AML-193 (cell line): ENCODE measurements at places on chromosomes 1 and 21.

DNA sequence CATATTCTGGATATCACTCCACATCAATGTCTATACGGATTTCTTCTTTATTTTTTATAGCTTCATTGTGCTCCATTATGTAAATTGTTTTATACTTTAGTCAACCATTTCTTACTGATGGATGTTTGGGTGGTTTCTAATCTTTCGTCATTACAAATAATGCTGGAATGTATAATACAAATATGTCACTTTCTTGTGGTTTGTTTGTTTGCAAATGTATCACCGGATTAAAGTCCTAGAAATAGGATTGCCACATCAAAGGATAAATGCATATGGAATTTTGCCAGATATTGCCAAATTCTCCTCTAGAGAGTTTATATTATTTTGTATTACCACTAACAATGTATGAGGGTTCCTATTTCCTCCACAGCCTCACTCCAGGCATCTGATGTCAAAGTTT is 48.7 kb upstream of the PRDM2 start:
- no peak for DNase-seq

DNA sequence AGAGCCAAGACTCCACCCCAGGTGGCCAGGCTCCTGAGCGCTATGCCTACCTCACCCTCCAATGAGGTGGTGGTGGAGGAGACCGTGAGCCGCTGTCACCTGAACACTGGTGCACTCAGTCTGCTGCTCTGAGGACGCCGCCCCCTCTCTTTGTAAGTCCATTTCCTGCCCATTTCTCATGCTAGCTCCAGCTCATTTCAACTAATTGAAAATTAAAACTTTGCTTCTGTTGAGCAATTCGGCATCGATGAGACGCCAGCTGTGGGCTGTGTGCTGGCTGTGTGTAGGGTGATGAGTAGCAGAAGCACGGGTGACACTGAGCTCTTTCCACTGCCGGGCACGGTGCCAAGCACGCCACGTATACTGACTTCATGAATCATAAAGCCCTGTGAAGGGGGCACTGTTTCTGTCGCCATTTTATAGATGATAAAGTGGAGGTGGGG is 11.2 kb downstream of the TNFRSF1B start:
- DNase-seq = no peak

GRCh38 chr1:182338806-182339370 is 52.7 kb downstream of the GLUL start:
- no peak for DNase-seq

DNA sequence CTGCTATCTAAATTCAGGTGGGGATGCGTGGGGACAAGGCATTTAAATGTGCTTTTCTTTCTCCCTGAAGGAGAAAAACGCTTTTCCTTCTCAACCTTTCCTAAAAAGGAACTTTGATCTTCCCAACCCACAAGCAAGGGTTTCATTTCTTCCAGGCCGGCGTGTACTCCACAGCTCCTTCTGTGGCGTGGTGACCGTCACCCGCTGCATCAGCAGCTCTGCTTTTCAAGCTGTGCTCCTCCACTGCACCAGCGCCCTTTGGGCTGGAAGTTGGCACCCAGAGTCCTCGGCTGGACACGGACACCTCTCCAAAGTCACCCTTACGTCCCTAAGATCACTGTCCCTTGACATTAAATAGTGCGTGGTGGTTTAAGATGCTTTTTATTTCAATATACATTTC is 54.3 kb downstream of the PEX14 start:
- DNase-seq = no peak

DNA sequence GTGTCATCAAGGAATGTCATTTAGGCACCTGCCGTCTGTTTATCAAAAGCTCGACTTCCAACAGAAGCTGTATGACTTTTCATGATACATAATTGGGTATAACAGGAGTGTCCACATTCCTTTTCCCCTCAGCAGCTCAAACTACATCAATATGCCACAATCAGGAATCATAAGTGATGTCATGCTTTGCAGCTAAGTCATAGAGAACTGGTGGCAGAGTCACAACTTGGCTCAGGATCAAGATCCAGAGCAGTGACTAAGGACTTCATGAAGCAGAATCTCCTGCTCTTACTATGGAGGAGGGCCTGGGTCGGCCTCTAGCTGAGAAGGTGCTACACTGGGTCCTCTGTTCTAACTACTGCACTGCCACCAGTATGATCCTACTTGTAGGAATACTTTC is 36.5 kb upstream of the AGBL4 start:
- no peak for DNase-seq

DNA sequence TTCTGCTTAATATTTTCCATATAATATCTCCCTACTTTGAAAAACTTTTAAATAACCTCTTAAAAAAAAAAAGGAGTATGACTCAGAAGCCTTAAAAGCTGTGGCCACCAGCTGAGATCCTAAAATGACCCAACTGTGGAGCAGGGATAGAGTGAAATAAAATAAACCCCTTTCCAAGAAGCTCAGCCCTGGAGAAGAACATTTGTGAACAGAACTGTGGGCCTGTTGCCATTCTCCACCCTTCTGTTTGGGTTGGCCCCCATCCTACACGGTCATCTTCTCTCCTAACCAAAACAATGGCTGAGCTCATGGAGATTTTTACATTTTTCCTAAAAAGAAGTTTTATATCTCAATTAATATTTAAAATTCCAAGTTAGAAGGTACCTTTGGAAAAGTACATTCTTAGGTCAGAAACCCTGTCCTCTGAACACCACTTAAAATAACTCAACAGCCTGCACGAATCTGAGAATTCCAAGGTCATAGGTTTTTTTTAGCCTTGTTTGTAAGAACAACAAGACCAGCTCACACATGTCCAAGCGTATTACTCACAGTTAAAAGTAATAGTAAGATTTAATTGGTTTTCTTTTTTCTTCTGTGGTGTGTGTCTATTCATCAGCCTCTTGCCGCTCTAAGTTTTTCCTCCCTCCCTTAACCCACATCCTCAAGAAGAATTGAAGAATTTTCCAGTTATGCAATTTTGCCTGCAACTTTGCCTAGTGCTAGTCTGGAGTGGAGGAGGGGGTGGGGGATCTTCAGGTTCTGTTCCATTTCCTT is 107.7 kb upstream of the ERRFI1 start:
- no peak for DNase-seq

DNA sequence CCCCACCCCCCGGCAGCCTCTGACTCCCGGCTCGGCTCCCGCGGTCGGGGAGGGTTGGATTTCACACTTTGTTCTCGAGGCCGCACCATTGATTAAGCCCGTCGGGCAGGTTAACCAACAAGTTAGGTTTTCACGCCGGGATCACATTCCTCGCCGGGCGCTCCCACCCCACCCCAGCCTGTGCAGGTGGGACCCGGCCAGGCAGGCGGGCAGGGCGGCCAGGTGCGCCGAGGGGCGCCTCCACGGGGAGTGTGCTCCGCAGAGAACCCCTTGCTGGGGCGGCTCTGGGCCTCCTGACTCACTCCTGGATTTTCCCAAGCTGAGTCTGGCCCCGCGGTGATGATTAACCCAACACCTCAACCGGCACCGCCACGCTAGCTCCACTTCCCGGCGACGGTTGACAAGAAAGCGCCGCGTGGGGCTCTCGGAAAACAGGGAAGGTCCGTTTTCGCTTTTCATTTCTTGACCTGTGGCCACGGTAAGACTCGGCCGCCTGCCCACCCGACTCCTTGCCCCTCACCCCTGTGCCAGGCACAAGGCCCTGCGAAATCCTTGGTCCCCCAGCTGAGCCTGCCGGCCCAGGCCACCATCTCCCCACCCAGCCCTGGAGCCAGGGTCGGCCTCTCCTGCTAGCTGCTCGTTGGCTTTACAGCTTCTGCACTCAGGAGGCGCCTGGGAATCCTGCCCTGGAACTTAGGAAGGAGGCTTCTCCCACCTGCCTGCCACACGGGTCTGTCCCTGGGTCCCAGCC is 8.8 kb upstream of the TTLL10 start:
- no peak for DNase-seq

- no peak for DNase-seq
These were observed at the start of gene KLHDC8A for GRCh38 chr1:205356440-205357139. TSS of gene KLHDC8A (minus strand) at chr1:205356922. CDS start at chr1:205343604, 13,318 bp downstream.

- DNase-seq = peak; percentile 38
These were observed 724 bp downstream of the ST7L start for GRCh38 chr1:112618114-112618720.

GRCh38 chr1:1021920-1022259 is 2.0 kb downstream of the AGRN start:
- DNase-seq = no peak

- DNase-seq = no peak
These were observed 97.7 kb downstream of the PIGK start for GRCh38 chr1:77121503-77121902.

GRCh38 chr1:167515461-167515860 is 2.9 kb downstream of the CD247 start:
- no peak for DNase-seq

DNA sequence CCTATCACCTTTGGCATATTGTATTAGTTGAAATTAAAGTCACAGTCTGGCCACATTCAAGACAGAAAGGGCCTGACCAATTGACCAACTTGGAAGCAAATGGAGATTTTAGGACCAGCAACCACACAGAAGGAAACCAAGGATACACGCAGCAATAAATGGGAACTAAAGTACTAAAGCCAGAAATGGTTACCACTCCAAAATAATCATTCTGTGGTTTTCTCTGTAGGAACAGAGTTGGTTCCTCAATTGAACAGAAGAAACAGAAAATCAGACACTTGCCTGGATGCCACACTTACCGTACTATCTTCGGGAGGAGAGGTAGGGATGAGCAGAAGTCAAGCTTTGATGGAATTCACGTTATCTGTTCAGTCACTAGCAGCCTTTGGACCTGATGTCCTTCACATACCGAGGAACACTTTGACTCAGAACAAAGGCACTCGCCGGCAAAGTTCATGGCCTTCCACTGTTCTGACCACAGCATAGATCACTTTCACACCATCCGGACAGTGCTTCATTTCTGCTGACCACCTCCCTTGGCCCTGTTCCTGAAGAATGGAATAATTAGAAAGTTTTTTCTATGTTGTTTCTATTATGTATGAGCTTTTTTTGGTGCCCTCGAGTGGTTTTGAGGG is 96.9 kb downstream of the LPAR3 start:
- no peak for DNase-seq

GRCh38 chr1:10905841-10906655 is 106.4 kb upstream of the TARDBP start:
- DNase-seq = no peak

- no peak for DNase-seq
These were observed 498 bp upstream of the DENND2C start for GRCh38 chr1:114670083-114671010.

DNA sequence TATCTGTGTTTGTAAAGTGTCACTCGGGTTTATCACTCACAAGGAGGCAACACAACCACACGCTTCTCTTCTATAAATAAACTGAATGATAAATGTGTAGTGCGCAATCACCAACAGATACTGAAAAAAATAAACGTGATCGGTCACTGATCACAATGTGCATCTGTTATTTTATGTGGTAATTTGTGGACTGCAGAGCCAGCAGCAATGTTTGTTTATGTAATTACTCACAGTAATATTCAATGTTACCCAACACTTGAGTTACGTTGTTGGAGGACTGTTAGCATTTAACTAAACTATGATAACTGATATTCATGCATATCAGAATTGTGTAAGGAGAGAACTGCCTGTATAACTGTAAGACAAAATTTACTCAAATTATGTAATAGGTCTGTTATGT is 129.6 kb downstream of the USH2A start:
- no peak for DNase-seq

GRCh38 chr21:36510911-36511310 is 31.0 kb upstream of the CLDN14 start:
- DNase-seq = no peak

GRCh38 chr1:156691191-156691590 is 14.0 kb upstream of the NES start:
- no peak for DNase-seq

DNA sequence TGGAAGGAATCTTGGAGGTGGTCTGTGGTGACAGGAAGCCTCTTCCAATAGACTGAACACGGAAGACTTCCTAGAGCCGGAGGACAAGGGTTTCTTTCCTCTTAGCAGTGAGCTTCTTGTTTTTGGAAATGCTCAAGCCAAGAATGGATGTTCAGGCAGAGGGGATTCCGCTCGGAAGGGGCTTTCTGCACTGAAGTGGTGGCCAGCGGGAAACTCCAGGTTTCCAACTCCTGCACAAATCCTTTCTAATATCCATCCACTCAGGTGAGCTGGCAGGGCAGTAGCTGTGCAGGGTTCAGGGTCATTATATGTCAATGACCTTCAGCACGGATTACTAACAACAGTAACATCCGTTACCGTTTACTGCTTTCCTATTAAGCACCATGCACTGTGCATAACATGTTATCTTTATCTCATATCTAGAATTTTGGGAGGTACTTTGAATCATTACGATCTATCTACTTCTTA is 573 bp upstream of the CPT2 start:
- no peak for DNase-seq

DNA sequence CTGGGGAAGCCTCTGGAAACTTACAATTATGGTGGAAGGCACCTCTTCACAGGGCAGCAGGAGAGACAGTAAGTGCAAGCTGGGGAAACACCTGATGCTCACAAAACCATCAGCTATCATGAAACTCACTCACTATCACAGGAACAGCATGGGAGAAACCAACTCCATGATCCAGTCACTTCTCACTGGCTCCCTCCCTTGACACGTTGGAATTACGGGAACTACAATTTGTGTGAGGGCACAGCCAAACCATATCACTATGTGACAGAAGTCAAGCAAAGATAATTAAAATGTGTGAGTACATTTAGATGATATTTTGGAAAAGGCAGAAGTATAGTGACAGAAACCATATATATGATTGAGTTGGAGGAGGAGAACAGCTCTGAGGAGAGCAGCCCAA is 474.0 kb upstream of the OLFM3 start:
- no peak for DNase-seq

DNA sequence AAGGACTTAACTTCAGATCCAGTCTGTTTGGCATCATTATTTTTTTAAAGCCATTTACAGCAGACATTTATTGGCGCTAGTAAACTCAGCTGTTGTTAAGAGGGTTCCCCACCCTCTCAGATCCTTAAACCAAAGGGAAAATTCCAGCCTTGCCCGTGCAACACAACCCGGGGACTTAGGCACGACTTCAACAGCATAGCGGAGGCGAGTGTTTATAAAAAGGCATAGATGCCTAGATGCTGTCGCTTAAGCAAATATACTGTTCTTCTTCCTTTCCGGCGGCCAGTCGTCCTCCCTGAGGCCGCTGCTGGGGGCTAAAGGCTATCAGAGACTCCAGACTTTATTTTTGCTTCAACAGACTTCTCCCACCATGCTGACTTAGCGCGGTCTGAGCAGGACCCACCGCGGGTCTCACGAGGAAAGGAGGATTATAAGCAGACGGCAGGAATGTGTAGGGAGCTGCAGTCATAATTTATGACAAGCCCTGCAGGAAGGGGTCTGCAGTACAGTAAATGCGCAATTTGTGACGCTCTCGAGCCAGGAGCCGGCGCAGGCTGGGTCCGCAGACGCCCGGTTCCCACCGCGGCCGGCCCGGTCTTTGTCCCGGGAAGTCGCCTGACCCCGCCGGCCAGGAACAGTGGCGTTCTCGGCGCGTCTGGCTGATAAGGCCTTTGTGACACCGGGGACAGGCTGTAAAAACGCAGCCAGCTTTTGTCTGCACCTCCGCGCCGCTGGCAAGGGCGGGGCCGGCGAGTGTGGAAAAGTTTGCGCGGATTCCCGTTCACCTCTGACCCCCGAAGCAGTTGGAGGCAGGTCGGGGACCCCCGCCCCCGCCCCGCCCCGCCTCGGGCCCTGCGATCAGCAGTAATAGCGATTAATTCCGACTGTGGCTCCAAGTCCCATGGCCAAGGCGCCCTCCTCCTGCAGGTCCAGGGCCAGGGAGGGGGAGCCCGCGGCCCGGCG is 61.2 kb upstream of the ARHGEF16 start:
- DNase-seq = no peak

- DNase-seq = peak; percentile 13
These were observed 242.3 kb downstream of the LMX1A start for GRCh38 chr1:165114022-165114888.

- DNase-seq = no peak
These were observed 105.6 kb downstream of the PLPP3 start for GRCh38 chr1:56473582-56474270.
